ENCODE measurements at places on chromosomes 1 and 21.

GRCh38 chr1:210413951-210414350, 85.2 kb downstream of the HHAT start:
- no peak for DNase-seq
- H3K27ac ChIP-seq = no peak overlapping the region
- no peaks in the 10 kb centered on the region for H3K4me1 ChIP-seq
- no peaks in the 10 kb centered on the region for H3K27me3 ChIP-seq
- no peak overlapping the region for H3K4me3 ChIP-seq
- H3K36me3 ChIP-seq = peaks cover 17% of the 10 kb centered on the region

- H3K36me3 ChIP-seq = peaks cover 11% of the 10 kb centered on the region
- H3K4me1 ChIP-seq = peaks cover 10% of the 10 kb centered on the region
- no peak for DNase-seq
- H3K4me3 ChIP-seq = peak overlapping the region; percentile 44
- H3K27ac ChIP-seq = no peak overlapping the region
Observed at GRCh38 chr21:45983981-45984551, 2.5 kb downstream of the COL6A1 start.

DNA sequence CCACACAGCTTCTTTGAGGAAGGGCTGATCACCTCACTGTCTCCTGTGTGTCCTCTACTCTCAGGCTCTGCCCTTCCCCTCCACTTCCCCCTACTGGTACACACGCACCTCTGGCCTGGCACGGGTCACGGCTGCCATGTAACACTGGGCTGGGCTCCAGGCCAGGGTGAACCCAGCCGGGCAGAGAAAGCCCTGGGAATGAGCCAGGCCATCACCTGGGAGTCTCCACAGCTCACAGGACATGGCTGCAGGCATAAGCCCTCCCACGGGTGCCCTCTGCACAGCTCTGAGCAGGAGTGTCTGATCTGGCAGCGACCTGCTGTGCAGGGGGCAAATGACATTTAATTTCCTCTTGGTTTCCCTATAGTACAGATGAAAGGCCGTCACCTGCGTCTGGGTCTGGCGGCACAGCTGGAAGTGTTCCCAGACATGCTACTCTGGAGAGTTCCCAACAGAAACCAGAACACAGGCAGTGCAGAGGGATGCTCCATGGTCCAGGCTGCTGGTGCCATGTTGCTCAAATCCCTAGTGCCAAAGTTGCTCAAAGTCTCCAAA, 61.2 kb downstream of the ERI3 start:
- no peak overlapping the region for H3K4me3 ChIP-seq
- no peaks in the 10 kb centered on the region for H3K27me3 ChIP-seq
- DNase-seq = no peak
- peaks cover 5% of the 10 kb centered on the region for H3K4me1 ChIP-seq
- H3K27ac ChIP-seq = no peak overlapping the region
- peaks cover 50% of the 10 kb centered on the region for H3K36me3 ChIP-seq

- peak overlapping the region; percentile 87 for H3K27ac ChIP-seq
- H3K36me3 ChIP-seq = no peaks in the 10 kb centered on the region
- no peak overlapping the region for H3K4me3 ChIP-seq
- DNase-seq = no peak
- peaks cover 58% of the 10 kb centered on the region for H3K4me1 ChIP-seq
- H3K27me3 ChIP-seq = no peaks in the 10 kb centered on the region
Observed at GRCh38 chr1:16174261-16174868, 18.5 kb upstream of the EPHA2 start.

GRCh38 chr1:82972841-82973553, 1025.9 kb downstream of the TTLL7 start:
- H3K4me1 ChIP-seq = peaks cover under 1% of the 10 kb centered on the region
- H3K4me3 ChIP-seq = no peak overlapping the region
- DNase-seq = no peak

Data from mesothelial cell of epicardium (in vitro differentiated cells).